Stimulated activated CD4-positive, alpha-beta T cell treated with anti-CD3 and anti-CD28 coated beads, TNF-alpha, amount 100 ng/mL, for 24 hours (primary cell): ENCODE measurements at places on chromosomes 16 and 17.

- DNase-seq = no peak
Observed at GRCh38 chr17:71440513-71440912, 680.3 kb upstream of the SOX9 start.

GRCh38 chr16:1137604-1138003 is 15.3 kb upstream of the CACNA1H start:
- no peak for DNase-seq

- DNase-seq = no peak
Observed at GRCh38 chr17:68455901-68456338, 1.4 kb downstream of the WIPI1 start.

DNA sequence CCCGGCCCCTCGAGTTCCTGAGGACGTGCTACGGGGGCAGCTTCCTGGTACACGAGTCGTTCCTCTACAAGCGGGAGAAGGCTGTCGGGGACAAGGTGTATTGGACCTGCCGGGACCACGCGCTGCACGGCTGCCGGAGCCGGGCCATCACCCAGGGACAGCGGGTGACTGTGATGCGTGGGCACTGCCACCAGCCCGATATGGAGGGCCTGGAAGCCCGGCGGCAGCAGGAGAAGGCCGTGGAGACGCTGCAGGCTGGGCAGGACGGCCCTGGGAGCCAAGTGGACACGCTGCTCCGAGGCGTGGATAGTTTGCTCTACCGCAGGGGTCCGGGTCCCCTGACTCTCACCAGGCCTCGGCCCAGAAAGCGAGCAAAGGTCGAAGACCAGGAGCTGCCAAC is 21.4 kb downstream of the FLYWCH1 start:
- DNase-seq = no peak

- no peak for DNase-seq
Observed at GRCh38 chr17:54324813-54325212, 502.1 kb downstream of the KIF2B start.

- DNase-seq = no peak
Observed at GRCh38 chr17:33583518-33584417, 290.7 kb upstream of the ASIC2 start.

DNA sequence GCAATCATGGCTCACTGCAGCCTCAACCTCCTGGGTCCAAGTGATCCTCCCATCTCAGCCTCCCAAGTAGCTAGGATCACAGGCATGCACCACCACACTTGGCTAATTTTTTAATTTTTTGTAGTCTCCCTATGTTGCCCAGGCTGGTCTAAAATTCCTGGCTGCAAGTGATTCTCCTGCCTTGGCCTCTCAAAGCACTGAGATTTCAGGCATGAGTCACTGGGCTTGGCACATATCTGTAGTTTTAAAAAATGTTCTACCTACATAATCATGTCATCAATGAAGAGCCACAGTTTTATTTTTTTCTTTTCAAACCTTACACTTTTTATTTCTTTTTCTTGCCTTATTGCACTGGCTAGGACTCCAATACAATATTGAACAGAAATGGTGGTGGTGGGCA is 33.1 kb upstream of the COL1A1 start:
- DNase-seq = no peak

- DNase-seq = no peak
Observed at GRCh38 chr17:69223809-69224208, 4.8 kb downstream of the ABCA10 start.

DNA sequence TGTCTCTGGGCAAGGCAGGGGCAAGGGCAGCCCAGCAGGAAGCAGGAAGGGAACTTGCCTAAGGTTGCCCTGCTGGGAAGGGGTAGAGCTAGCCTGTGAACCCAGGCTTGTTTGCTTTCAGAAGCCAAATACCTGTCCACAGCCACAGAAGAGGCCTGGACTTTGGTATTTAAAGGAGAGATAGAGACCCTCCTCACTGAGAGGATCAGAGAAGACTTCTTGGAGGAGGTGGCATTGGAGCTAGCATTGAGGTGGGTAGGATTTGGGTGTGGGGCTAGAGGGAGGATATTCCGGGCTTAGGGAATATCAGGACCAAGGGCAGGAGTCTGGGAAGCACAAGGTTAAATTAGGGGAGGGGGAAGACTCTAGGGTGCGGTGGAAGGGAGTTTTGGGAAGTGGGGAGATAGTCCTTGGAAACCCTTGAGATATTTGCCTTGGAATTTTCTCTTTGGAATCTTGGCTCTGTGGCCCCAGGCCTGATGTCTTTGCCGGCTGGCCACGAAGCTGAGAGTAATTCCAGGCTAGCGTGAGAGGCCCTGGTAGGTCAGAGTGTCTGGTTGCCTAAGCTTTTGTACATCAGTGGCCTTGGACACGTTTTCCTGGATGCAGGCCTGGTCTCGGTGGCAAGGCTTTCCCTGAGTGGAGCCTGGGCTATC is 13.1 kb upstream of the ETV4 start:
- no peak for DNase-seq

- no peak for DNase-seq
Observed at GRCh38 chr16:15894571-15895374, 6.4 kb upstream of the CEP20 start.

DNA sequence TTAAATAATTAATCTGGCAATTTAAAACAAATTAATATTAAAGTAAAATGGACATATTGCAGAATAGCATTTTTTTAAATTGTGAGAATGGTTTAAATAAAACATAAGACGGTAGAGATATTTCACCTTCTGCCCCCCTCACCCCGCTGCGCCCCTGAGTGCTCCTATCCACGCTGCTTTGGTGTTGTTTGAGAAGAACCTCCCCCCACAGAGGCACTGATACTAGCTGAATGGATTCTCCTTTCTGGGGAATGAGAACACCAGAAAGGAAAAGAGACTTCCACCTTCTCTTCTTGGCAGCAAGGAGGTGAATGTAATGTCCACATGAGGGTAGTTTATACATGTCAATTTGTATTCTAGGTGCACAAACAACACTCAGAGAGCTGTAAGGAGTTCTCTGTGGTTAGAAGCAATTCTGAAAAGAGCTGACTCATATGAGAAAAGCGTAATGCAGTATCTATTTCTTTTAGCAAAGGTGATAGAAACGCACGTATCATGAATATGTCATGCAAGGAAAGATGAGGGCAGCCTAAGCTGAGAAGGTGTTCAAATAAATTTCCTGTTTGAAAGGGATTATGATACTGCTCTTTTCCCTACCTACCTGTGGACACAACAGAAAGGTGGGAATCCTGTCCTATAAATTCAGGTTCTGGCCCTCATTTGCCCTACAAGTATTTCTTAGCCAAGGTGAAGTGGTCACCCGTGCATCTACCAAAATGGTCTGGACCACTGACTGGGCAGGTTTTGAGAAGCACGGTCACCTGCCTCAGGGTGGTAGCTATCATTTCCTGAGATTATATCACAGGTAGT is 126.9 kb downstream of the PARN start:
- DNase-seq = no peak

GRCh38 chr16:26993963-26994362 is 72.8 kb upstream of the C16orf82 start:
- no peak for DNase-seq

- DNase-seq = no peak
Observed at GRCh38 chr17:54983260-54983659, 14.7 kb downstream of the STXBP4 start.

DNA sequence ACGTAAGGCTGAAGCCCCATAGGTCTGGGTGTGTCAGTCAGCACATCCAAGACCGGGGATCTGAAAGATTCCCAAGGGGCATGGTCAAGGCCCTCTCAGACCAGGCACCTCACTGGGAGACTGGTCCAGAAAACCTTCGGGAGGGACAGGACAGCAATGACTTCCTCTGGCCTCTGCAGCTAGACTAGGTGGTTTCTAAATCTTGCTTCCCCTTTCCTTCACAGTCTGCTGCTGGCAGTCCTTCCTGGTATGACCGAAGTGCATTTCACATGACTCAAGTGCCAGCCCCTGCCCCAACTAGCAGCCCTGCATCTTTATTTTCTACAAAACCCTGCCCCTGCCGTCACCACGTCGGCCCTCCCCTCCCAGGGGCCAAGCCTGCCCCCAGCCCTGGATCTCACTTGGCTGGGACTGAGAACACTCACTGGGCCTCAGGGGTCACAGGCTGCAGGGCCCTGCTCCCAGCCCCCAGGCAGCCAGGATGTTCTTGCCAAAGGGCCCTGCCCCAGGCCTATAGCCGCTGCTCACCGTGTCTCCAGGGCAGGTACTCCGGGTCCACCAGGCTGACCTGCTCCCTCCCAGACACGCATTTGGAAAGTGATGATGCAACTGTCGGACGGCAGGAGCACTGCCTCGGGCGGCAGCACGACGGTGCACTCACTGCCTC is 18.3 kb downstream of the POLR3K start:
- no peak for DNase-seq

GRCh38 chr17:44928136-44928535 is 12.8 kb upstream of the GFAP start:
- DNase-seq = no peak

DNA sequence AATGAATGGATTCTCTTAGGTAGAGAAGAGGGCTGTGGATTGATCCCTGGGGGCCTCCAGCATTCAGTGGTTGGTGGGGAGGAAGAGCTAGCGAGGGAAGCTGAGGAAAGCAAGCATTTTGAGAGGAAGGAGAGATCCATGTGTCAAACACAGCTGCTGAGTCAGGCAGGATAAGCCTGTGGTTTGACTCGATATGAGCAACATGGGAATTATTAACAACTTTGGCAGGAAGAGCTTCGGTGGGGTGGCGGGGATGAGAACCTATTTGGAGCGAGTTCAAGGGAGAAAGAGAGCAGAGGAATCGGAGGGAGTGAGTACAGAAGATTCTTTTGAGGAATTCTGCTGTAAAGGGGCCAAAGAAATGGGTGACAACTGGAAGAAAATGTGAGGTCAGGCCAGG is 59.5 kb upstream of the CDC42EP4 start:
- no peak for DNase-seq

- DNase-seq = no peak
Observed at GRCh38 chr17:2745317-2746037, 4.0 kb downstream of the CCDC92B start.

DNA sequence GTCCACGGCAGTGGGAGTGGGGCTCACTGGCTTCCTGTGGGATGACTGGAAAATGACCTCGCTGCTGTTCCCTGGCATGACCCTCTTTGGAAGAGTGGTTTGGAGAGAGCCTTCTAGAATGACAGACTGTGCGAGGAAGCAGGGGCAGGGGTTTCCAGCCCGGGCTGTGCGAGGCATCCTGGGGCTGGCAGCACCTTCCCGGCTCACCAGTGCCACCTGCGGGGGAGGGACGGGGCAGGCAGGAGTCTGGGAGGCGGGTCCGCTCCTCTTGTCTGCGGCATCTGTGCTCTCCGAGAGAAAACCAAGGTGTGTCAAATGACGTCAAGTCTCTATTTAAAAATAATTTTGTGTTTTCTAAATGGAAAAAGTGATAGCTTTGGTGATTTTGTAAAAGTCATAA is 7.8 kb upstream of the RNF213 start:
- peak; percentile 74 for DNase-seq

DNA sequence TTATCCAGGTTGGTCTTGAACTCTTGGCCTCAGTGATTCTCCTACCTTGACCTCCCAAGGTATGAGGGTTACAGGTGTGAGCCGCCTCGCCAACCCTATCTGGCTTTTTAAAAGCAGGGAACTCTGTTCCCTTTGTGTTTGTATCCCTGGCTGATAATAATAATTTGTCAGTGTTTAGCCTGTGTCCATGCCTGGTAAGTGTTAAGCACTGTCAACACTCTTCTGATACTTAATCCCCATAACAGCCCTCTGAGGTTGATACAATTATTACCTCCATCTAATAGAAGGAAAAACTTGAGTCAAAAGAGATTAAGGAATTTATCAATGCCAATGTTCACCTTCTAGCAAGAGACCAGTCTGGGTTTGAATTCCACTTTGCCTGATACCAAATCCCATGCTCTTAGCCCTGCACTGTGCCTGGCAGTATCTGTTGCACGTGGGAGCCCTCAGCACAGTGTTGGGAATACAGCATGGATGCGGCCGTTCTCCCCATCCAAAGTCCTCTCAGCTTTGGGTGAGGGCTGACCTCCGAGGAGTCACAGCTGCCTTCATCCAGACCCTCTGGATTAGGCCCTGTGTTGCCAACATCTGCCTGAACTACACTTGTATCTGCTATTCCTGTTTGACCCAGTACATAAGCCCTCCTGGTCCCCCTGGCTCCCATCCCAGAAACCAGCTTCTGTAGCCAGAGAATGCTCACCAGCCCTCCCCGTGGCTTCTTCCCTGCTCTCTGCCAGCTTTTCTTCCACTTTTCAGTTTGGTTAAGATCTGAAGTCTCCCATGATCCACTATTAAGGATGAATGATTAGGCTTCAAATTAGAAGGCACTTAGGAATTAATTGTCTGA is 335.6 kb upstream of the ASIC2 start:
- DNase-seq = no peak

DNA sequence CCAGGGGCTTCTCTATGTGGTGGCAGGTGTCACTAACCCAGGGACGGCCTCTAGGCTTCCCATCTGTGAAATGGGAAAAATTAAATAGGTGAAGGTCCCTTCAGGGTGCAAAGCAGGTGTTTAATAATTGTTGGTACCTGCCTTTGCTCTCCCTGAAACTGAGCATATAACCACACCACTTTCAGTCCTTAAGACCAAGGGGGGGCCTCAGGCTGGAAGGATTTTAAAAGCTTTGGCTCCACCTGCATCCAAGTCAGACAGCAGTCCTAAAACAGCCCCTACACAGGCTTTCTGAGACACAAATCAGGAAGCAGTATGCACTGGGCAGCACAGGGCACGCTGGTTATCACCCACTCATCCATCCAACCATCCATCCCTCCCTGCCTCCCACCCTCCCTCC is 55.0 kb downstream of the TK2 start:
- DNase-seq = no peak

DNA sequence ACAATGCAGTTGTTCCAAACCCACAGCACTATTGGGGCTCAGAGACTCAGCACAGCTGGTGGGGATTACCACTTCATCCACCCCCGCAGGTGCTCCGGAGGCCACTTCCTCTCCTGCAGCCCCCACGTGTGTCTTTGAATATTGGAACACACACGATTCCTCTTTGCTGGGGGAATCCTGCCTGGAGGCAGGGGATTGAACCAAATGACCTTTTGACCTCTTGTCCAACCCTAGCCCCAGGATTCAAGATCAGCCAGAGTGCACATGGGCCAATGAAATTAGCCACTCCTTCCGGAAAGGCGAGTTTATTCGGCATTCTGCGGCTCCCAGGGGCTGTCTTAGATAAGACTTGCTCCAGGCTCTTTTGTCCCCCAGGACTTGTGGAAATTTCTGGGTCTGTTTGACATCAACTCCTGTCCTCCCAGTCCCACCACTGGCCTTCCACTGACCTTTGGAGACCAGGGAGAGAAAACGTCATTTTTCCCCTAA is 350.2 kb downstream of the FOXL1 start:
- no peak for DNase-seq

- no peak for DNase-seq
Observed at GRCh38 chr16:69839240-69839688, 77.1 kb downstream of the WWP2 start.

- no peak for DNase-seq
Observed at GRCh38 chr16:31377210-31377903, 15.8 kb upstream of the ITGAD start.

GRCh38 chr16:23629516-23629915 is 11.6 kb downstream of the PALB2 start:
- DNase-seq = no peak

- DNase-seq = no peak
Observed at GRCh38 chr17:20263595-20263994, 203.7 kb downstream of the LGALS9B start.
